ENCODE measurements at places on chromosomes 12 and 14.

- DNase-seq = no peak
Observed at GRCh38 chr14:31261859-31262731, 54.5 kb upstream of the HECTD1 start.

DNA sequence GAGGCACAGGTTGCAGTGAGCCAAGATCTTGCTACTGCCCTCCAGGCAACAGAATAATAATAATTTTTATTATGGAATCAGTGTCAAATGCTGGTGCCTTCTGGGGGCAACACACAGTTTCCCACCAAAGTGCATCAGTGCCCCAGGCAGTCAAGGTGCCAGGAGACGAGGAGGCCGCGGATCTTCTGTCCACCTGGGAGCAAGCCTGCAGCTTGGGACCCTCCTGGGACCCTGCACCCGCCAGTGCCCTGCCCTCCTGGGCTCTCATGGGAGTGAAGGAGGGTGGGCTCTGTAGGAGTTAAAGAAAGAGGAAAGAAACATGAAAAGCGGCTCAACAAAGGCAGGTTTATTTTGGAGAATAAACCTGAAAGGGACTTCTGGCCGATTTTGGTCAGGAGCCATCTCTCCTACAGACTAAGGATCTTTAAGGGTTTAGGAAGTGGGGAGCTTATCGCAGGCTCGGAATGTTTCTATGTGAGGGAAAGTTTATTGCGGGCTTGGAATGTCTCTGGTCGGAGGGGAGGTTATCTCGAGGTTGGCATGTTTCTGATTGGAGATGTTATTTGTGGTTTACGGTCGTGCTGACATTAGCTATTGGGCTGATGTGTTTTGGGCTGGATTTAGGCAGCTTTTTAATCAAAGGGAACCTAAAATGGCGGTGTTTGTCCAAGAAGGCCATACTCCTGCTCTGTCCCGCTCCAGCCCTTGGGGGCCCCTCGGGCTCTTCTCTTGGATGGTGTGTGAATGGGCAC, 1.1 kb upstream of the ASPG start:
- no peak for DNase-seq

GRCh38 chr12:95262808-95263207, 45.2 kb downstream of the VEZT start:
- DNase-seq = no peak

GRCh38 chr12:50038336-50038735, 13.0 kb upstream of the RACGAP1 start:
- DNase-seq = no peak

DNA sequence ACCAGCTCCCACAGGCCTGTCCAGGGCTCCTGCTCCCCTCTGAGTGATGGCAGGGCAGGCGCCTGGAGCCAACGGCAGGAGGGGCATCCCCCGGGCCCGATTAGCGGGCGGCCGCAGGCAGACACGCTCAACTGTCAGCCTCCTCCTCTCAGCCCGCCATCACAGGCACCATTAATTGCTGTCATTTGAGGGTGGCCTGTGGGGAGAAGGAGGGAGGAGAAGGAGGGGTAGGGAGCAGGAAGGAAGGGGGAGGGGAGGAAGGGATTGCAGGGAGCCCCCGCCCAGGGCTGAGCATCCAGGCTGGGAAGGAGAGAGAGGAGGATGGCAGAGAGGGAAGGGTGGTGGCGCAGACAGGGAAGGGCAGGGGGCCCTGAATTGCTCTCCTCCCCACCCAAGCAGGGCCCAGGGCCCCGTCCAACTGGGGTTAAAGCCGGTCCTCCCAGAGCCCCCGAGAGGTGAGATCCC, 36.1 kb downstream of the NCOR2 start:
- no peak for DNase-seq

DNA sequence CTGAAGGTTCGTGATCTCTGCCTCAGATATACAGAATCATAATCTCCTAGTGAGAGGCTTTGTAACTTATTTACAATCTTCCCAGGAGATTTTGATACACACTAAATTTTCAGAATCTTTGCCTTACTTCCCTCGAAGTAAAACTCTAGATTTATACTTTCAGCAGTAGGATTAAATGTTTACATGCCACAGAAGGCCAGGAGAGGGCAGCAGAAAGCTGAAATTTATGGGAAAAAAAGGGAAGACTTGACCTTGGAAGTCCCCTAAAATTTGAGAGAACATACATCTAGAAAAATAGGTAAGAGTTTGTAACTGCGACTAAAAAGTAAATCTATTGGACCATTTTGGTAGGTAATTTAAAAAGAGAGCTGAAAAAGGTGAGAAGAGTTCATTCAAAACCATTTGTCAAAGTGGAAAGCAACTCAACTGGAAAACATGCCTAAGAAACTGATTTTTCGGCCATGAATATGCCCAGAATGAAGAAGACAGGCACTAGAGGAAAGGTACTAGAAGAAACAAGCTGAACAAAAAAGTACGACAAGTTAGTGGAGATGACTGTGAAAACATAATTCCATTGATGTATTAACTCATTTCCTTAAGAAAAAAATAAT, 242.0 kb upstream of the MDGA2 start:
- no peak for DNase-seq

DNA sequence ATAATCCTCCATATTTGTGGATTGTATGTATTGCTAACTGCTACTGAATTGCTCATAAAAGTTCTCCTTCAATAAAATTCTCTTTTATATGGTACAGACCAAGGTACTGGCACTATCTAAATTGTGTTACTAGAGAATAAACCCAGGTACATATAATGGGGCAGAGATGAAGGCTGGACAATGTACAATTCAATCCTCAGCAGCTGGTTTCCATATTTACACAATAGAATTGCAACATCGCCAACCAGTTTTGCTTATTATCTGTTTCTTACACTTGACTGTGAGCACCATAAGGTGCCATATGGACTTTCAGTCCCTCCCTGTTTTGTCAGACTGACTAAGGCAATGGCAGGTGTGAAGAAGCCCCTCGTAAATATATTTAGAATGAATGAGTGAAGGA, 18.1 kb downstream of the KITLG start:
- no peak for DNase-seq

All from CD4-positive, alpha-beta T cell treated with Interleukin-4 for 1 hour (primary cell).